ENCODE measurements at places on chromosomes 4 and X.

DNA sequence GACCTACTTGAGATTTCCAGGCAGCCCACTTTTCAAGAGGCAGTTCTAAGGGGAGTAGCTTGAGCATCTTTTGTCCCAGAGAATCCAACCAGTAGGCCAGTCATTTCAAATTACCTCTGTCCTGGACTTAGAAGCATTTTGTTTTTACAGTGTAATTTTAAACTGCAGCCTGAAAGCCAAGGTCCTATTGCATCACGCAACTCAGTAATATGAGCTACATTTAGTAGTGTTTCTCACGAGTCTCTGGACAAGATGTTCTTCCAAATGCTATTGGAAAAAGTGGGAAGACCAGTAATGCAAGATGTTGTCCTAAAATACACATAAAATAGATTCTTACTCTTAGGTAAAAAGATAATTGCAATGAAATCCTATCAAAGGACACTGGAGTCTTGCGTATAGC, 182.5 kb upstream of the ARX start:
- no peak for DNase-seq

DNA sequence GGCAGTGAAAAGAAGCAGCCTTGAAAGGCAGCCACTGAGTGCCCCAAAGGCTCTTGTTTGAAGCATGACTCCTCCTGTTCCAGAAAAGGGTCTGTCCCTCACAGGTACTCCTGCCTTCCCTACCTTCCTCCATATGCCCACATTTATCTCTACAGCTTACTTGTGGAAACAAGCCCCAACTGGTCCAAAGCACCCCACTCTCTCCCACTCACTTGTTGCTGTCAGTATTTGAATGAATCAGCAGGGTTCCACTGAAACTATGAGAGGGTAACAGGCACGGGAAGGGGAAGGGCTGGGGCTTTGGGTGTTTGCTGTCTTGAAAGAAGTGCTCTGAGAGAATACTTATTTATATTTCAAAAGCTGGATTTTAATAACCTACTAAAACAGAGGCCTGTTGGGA, 34.9 kb downstream of the GPR143 start:
- DNase-seq = no peak

DNA sequence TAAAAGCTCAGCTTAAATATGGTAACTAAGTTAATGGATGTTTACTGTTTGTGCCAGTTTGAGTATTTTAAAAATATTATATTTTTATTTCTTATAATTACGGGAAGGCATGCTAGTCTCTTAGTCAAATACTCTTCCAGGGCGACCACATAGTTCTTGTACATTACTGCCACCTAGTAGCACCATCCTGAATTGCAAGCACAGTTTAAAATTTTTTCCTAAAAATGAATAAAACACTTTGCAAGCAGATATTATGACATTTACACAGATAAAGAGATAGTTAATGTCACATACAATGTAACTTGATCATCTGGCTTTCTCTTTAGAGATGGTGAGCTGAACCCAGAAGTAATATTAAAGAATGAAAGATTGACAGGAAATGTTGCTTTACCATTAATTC, 11.5 kb downstream of the NDP start:
- no peak for DNase-seq

DNA sequence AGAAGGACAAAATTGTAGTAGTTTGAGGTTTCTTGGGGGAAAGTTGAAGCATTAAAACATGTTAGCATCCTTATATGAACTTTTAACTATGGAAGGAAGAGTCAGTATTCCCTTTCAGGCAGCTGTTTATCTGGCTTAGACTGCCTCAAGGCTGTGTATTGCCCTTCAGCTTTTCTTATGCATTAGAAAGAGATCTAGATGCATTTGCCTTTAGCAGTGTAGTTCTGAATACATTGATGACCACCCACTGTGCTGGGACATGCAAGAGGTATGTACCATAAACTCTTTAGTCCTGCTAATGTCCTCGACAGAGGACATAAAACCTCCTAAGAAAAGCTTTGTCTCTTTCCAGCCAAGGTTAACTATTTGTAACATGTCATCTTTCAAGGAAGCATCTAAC, 2.9 kb downstream of the FAM200B start:
- no peak for DNase-seq

DNA sequence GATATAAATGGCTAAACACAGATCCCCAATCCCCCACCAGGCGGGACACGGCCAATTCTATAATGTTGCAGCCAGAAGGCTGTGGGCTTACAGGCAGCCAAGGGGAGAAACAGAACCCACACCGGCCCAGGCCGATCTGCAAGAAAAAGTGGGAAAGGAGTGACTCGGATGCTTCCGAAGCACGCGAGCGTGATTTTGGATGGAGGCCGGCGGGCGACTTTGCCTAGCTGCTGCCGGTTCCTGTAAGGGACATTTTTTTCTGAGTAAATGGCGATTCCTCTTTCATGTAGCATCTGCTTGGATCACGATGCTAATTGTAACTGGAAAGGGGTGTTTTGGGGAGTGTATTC, 470.2 kb downstream of the PCDH19 start:
- DNase-seq = no peak

- no peak for DNase-seq
These were observed 228.2 kb downstream of the ADGRA3 start for GRCh38 chr4:22287631-22288030.
